Stimulated activated CD4-positive, alpha-beta T cell treated with anti-CD3 and anti-CD28 coated beads, Interleukin-15, amount 100 ng/mL, for 24 hours (primary cell): ENCODE measurements at places on chromosomes 1 and 21.

- DNase-seq, result no peak
Measured at GRCh38 chr1:248009681-248010080, 3.8 kb upstream of the OR2L5 start.

DNA sequence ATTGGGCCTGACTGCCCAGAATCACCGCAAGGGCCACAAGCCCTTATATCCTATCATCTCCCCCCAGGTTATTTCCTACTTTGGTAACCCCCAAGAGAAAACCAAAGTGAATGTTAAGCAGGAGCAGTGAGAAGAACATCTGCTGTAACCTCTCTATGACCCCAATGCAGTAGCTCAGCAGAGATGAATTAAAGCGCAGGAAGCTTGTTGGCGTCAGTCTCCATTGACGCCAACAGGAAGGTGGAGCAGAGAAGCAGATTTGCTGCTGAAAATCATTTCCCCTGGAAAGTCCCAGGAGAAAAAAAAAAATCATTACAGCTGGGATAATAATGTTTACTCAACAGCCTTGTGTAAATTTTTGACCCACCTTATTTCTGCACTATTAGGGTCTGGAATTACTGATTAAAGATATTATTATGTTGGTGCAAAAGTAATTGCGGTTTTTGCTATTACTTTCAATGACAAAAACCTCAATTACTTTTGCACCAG is 33.2 kb upstream of the FAM163A start:
- DNase-seq, result no peak

GRCh38 chr21:34838956-34839820 is 170.4 kb downstream of the CLIC6 start:
- no peak for DNase-seq

DNA sequence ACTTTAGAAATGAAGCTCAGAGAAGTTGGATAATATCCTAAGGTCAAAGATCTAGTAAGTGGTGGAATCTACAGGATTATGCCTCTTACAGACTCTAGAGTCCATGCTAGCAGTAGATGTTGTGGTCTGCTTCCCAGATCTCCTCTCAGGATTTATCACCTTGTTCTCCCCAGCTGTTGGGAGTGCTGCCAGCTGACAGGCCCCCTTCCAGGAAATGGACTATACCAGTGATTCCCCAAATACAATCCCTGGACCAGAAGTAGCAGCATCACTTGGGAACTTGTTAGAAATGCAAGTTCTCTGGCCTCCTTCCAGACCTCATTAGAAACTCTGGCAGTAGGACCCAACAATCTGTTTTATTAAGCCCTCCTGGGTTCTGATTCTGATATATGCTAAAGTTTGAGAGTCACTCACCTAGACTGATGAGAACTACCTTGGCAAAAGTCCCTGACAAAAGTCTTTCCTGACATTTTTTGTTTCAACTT is 24.5 kb upstream of the NTNG1 start:
- DNase-seq, result no peak

DNA sequence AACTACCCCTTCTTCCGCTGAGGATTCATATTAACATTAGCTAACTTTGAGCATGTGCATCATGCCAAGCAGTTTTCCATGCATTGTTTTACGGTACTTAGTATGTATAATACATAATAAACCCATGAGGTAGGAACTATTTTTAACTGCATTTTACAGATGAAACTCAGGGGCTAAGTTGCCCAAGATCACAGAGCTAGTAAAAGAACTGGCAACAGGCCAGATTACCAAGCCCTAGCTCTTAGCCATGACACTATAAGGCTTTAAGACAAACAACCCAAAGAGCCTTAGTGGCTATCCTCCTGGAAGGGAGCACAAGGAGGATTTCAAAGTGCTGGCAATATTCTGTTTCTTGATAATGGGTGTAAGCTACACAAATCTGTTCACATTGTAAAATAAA is 6.1 kb downstream of the AK2 start:
- DNase-seq, result no peak

DNA sequence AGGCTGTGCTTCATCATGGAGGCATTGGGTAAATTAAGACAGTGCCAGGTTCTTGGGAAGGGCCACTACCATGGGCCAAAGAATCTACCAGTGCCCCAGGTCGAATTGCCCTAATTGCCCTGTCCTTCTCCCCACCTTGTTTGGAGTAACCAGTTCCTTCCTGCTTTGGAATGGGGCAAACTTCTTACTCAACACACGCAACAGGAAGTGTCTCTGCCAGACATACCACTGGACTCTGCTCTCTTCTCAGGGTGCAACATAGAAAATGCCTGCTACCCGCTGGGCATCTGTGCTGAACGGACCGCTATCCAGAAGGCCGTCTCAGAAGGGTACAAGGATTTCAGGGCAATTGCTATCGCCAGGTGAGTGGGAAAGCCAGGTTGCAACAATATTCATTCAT is 15.8 kb downstream of the CDA start:
- DNase-seq, result no peak

GRCh38 chr1:10308001-10308400 is 90.9 kb upstream of the PGD start:
- DNase-seq, result peak; percentile 5

GRCh38 chr1:6268415-6268814 is 7.5 kb upstream of the GPR153 start:
- DNase-seq, result no peak

DNA sequence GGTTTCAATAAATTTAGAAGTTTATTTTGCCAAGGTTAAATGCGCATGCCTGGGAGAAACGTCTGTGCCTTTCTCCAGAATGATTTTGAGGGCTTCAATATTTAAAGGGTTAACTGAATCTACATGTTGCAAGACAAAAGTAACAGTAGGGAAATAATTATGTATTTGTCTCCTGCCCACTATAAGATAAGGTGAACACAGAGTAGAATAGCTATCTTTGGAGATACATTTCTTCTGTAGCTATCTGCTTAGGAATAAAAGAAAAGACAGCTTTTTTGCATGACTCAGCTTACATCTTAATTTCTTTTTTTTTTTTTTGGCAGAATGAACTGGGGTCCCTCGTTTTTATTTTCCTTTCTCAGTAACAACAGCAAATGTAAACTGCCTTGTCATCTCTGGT is 1351.6 kb downstream of the AMY1C start:
- no peak for DNase-seq

DNA sequence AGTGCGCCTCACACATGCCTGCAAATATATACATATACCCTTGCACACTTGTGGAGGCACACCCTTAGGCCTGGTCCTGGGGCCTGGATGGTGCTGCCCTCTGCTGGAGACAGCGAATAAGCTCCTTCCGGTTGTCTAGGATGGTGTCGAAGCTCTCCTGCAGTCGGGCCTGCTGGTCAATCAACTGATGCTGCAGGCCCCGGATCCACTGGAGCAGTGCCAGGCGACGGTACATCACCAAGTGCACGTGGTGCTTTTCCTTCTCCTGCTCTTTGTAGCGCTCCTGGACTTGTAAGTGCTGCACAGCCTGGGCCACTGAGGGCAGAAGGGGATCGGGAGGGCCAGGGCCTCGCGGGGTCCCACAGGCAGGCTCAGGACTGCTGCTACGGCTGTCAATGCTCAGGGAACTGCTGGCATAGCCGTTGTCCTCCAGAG is 3.1 kb downstream of the C1orf216 start:
- DNase-seq, result peak; percentile 86

DNA sequence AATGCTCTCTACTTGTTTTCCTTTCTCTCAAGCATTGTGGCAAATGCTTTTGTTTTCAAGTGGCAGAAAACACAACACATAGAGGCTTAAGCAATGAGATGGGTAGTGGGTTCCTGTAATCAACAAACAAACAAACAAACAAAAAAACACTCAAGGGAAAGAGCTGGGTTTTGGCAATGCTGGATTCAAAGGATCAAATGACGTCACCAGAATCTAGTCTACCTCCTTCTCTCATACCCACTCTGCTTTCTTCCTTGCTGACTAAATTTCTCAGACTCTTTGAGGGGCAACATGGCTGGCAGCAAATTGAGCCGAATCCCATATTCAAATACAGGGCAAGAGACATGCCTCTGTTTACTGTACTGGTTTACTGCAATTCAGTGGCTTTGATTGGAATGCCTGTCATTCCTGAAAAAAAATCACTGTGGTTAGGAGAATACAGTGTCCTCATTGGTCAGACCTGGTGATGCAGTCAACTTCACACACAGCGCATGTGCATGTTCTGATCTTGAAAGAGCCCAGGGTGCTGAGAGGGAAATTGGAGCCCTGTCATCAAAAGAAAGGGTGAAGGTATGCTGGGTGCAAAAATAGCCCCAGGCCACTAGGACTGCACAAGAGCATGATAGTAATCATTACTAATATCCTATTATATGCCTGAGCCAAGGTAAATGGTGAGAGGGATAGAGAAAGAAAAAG is 356.2 kb downstream of the KCTD3 start:
- no peak for DNase-seq

GRCh38 chr1:70290218-70290617 is 64.3 kb downstream of the ANKRD13C start:
- no peak for DNase-seq

DNA sequence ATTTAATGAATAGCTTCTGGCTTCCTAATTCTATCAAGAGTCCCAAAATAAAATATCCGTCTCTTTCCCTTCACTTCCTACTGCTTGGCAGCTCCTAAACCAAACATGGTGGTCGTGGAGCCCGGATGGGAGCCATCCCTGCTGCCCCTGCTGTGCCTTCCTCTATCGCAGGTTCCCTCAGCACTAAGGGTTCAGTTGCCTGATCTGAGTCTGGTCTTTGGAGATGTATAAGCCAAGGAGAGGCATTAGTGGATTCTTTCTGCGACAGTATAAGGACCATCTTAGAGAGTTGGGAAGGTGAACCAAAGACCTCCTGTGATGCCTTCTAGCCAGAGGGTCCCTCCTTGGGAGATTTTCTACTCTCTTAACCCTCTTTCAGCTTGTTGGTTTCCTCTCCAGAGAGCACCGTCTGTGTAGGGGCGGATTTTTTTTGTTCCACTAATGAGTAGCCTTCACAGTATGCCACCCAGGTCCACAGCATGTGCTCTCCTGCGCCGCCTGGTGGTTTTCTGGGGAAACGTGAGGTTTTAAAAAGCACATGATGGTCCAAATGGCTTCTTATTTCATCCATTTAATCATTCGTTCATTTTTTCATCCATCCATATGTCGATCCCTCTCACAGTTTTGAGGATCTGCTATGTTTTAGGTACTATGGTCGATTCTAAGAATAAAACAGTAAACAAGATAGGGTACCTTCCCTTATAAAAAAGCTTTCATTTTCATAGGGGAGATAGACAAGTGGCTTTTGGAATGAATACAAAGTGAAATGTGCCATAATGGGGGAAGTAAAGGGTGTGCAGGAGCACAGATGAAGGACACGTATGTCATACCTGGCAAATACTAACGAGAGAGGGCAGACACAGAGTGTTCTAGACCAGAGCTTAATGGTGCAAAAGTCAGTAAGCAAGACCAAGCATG is 71.0 kb downstream of the NFASC start:
- peak; percentile 69 for DNase-seq

- DNase-seq, result no peak
Measured at GRCh38 chr1:186670297-186671135, 9.7 kb downstream of the PTGS2 start.

DNA sequence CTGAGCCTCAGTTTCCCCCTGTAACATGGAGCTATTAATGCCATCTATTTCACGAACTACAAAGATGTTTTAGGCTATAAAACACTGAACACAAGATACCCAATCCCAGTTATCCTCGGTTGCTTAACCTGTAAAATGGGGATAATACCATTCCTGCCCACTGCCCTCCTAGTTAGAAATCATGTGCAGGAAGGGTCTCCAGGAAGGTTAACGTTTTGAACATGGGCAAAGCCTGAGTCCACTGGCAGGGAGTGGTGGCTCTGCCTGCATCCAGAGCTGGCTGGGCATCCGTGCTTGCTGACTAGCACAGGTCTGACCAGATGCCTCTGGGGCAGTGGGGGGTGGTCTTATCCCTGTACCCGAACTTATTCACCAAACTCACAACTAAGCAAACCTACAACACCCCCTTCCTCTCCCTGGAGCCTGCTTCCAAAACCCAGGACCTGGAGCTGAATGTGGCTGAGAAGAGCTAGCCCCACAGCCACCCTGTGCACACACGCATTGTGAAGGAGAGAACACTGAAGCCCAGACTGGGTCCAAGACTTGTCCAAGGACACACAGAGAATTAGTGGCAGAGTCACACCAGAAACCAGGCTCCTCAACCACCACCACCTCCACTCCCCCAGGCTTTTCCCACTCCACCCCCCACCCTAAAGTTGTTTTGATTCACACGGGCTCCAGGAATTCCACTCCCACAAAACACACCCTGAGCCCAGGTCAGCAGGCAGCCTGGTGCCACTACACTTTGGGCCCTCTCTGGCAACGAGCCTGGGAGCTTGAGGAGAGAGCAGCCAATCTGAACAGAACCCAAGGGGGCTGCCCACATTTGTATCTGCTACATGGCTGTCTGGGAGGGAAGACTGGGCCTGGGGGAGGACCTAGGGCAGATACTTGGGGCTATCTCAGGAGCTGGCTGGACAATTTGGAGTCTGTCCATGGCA is 1.6 kb downstream of the E2F2 start:
- DNase-seq, result peak; percentile 30

DNA sequence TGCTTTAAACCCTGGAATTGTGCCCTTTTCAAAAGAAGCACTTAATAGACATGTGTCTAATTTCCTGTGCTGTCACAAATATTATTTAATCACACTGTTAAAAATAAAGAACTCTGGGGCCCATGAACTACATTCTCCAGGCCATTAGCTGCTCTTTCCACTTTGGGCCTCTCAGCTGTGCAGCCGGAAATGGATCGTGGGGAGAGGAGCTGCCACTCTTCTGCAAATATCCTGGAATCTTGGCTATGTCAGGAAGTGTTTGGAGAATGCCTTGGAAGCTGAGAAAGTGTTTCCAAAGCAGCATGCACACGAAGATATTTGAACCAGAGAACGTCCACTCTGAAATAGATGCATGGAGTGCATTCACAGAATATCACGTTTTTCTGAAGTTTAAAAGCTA is 27.5 kb upstream of the VPS26C start:
- DNase-seq, result no peak

DNA sequence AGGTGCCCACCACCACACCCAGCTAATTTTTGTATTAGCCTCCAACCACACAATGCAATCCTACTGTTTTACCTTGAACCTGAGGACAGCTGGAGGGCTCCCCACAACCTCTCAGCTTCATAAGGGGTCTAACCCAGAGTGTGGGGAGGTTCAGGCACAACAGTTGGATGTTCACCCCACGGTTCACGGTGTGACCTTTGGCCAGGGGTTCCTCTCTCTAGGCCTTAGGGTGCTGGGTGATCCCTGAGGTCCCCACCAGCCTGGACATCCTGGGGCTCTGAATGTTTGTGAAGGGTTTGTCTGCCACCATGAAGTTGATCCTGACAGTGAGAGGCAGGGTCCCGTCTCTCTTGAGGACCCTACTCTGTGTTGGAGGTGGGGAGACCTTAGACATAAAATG is 3.9 kb downstream of the ACOT11 start:
- no peak for DNase-seq

DNA sequence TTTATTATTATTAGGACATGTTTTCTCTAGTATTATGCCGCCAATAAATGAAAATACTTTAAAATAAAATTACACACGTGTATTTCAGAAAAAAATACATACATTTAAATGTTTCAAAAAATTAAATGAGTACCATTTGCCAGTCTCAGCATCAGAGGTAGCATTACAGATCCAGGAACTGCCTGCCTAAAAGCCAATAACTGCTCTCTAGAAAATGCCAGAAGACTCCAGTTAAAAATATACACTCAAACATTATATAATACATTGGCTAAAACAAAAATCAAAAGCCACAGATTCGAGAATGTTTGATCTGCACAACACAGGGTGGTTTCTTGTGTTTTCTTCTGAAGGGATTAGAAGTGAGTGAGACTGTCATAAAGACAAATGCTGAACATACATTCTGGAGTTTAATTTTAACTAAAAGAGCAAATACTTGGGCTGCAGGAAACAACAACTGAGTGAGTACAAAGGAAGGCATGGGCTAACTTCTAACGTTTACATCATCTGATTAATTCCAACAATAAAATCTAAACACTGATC is 105.5 kb downstream of the RERE start:
- DNase-seq, result no peak
